NCI-H1436 treated with DMSO at 0.1 percent for 48 hours (cell line): ENCODE measurements at places on chromosomes 2 and 18.

DNA sequence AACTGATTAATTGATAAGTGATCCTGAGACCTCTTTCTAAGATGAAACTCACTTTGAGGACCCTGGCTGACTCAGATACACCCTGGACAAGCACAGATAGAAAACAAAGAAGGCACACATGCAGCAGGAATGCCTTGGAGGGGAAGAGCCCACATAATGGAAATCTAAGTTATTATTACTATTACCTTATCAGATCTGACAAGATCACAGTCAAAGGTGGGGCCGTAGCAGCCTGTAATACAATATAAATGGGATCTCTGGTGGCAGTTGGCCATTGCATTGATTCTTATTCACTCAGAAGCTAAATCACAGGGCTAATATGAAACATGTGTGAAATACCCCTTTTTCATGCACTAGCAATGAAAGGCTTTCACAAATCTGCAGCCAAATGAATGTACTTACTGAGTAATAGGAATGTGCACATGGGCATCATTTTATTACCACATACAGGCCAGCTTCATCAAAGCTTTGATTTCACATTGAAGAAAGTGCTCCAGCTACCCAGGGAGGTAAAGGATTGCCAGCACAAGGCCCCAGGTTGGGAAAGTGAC is 84.0 kb downstream of the ZBTB7C start:
- DNase-seq: no peak

DNA sequence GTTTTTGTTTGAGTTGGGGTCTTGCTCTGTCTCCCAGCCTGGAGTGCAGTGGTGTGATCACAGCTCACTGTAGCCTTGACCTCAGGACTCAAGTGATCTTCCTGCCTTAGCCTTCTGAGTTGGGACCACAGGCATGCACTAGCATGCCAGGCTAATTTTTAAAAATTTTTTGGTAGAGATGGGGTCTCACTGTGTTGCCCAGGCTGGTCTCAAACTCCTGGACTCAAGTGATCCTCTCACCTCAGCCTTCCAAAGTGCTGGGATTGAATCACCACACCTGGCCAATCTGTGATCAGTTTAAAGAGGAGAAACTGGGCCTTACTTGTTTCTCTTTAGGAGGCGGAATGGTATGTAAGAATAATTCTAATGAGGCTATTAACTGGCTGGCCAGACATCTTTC is 49.9 kb downstream of the IMPA2 start:
- DNase-seq: no peak

DNA sequence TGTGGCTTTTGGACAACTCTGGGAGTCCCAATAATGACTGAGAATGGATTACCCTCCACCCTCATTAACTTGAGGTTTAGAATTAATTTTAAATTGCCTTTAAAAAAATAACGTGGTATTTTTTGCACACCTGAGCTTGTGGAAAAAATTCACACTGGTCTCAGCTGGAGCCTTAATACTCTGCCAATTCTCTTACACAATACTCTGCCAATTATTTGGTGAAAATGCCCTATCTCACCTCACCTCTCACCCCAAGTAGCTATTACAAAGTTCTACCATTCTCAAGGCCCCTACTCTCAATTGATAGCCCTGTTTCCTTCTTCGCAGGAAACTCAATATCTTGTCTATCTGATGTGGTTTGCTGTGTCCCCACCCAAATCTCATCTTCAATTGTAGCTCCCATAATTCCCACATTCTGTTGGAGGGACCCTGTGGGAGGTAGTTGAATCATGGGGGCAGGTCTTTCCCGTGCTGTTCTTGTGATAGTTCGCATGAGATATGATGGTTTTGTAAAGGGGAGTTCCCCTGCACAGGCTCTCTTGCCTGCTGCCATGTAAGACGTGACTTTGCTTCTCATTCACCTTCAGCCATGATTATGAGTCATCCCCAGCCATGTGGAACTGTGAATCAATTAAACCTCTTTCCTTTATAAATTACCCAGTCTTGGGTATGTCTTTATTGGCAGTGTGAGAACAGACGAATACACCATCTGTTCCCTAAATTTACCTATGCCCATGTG is 27.4 kb upstream of the C2orf69 start:
- no peak for DNase-seq

GRCh38 chr18:13376298-13376840 is 157.8 kb downstream of the LDLRAD4 start:
- DNase-seq: no peak

DNA sequence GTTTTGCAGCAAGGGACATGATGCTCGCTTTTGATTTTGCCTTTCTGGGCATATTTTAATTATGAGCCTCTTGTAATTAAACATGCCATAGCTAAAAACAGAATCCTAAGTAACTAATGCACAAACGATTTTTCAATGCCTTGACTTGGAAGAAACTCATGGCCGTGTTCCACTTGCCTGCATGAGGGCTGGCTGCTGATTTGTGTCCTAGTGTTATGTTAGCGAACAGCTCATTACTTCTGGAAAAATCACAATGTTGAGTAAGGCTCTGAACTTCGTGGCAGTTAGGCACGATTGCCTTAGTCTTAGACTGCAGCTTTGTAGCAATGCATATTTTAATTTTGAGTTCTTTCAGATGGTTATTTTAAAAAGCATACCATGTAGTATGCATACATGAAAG is 4.5 kb downstream of the THSD7B start:
- DNase-seq: no peak

GRCh38 chr2:118973542-118973951 is 31.6 kb downstream of the MARCO start:
- DNase-seq: no peak

GRCh38 chr2:181774685-181775084 is 94.4 kb upstream of the NEUROD1 start:
- no peak for DNase-seq

DNA sequence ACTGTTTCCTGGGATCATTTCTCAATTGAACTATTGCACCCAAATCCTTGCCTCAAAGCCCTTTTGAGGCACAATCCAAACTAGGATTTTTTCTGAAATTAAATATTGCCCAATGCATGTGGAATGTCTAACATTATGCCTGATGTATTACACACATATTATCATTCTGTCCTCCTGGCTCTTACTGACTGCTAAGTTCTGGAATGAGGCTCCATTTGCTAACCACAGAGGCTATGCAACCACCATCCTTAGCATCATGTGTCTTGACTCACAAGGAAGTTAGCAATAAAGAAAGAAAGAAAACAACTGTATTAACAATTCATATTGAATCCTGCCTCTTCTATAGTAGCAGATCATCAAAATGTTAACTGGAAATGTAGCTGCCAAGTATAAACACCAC is 1142.7 kb downstream of the CNTNAP5 start:
- DNase-seq: no peak

DNA sequence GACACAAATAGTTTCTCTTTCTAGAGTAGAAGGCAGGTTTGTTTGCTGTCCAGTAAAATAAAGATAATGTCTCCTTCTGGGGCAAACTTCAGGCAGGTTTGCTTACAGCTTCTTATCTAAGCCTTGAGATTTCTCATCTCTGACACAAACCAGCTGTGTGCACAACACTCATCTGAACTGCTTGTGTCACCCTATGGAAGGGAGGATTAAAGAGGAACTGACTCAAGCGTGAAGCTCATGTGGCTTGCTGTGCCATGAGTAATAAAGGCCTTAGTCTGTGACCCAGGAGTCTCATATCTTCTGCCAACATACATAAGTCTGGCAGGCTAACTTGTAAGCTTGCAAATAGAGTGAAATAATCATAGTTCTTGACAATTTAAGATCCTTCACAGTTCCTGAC is 24.2 kb upstream of the CPO start:
- no peak for DNase-seq

DNA sequence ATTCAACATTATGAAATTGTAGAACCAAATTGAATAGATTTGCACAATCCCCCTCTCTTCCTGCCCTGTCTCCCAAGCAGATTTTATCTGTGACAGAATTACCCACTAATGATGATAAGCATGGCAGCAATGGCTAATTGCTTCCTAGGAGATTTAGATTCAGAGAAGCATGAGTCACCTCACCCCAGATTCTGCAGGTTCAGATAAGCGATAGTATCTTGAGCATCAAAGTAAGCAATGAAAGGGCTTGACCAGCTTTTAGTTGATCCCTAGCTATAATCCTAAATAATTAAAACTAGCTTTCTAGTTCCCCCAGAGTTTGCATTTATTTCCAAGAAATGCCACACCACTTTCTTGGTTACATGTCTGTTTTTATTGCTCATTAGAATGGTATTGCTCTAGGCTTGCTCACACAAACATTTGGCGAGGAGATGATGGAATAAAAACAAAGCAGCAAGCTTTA is 204.3 kb downstream of the GULP1 start:
- DNase-seq: no peak

GRCh38 chr2:143816916-143817315 is 687.7 kb downstream of the ARHGAP15 start:
- DNase-seq: no peak
